ENCODE measurements at places on chromosomes 2 and 18.

GRCh38 chr2:30820381-30821055, 13.3 kb upstream of the CAPN13 start:
- no peak for DNase-seq

GRCh38 chr2:51013079-51013932, 18.6 kb downstream of the NRXN1 start:
- no peak for DNase-seq

GRCh38 chr18:8979258-8979988, 123.1 kb upstream of the NDUFV2 start:
- no peak for DNase-seq

DNA sequence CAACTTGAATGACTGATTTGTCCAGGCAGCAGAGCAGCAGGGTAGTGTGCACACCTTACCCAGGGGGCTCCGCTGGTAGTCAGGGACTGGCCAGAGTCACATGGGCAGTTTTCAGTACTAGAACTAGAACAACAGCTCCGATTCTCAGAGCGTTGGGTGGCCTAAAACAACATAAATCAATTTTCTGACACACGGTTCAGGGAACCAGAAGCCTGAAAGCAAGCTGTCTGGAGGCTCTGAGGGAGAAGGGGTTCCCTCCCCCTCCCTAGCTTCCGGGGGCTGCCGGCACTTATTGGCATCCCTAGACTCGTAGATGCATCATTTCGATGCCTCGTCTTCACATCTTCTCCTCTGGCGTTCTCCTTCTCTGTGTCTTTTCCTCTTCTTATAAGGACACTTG, 13.4 kb upstream of the ITGB6 start:
- DNase-seq = no peak

DNA sequence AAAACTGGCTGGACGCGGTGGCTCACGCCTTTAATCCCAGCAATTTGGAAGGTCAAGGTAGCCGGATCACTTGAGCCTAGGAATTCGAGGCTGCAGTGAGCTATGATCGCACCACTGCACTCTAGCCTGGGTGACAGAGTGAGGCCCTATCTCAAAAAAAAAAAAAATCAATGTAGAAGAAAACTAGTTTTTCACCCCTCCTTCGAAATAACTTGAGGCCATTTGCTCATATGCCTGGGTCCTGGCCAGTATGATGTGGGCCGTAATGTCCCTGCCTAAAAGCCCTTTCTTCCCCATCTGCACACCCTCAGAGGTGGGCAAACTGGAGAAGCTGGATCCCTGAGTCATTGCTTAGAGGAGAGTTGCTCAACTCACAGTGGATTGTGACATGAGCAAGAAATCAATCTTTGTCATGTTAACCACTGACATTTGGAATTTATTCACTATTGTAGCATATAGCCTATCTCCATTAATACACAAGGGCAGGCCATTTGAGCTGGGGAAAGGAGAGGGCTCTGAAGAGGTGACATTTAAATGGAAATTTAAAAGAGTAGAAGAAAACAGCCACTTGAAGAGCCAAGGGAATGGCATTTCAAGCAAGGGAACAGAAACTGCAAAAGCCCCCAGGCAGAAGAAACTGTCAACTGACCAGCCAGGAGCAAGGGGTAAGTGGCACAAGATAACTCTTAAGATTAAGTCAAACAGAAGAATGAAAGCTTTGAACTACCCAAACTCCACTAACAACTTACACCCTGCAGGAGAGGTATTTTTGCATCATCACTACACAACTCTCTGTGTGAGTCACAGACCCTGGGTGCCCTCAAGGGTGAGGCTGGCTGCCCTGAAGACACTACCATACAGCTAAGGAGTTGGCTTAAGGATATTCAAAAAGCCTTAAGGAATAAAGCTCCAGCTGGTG, 7.6 kb upstream of the METTL21A start:
- DNase-seq = no peak

DNA sequence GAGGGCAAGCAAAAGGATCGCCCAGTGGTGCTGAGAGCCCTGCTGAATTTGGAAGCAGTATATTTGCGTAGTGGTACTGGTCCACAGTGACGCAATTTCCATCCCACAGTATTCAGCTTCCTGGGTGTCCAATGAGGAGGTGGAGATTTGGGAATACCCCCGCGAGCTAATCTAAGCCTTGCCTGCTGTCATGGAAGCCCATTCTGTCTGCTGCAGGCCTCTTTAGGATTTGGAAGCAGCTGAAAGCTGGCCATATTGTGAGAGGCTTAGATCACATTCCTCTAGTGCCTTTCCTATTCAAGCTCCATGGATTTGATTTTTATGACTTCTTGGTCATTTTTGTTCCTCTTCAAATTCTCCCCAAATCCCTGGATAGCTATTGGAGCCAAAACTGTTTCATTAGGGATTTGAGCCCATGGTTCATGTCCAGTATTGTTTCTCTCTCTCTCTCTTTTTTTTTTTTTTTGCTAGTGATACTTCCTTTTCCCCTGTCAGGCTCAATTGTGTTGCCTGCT, 22.3 kb upstream of the DYNC2LI1 start:
- no peak for DNase-seq

- DNase-seq = no peak
Observed at GRCh38 chr2:58925676-58926081, 684.6 kb upstream of the FANCL start.

GRCh38 chr18:34976899-34977837, 64.0 kb upstream of the MAPRE2 start:
- peak; percentile 64 for DNase-seq

GRCh38 chr2:197209246-197209645, 101.3 kb downstream of the ANKRD44 start:
- no peak for DNase-seq

DNA sequence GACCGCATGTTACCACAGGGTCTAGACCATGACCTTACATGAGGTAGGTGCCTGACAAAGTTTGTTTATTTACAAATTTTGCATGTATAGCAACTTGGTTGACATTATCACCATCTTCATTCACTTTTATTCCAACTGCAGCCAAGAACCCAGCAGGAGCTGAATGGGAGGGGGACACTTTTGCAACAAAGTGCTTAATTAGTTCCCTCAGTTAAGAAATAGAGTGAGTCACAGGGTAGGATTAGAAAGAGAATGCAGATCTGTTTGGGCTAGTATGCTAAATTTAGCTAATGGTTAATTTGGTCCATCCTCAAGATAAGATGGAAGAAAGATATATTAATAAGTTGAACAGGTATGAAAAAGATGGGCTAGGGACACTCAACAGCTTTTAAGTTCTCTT, 678.9 kb downstream of the ARHGAP15 start:
- no peak for DNase-seq

DNA sequence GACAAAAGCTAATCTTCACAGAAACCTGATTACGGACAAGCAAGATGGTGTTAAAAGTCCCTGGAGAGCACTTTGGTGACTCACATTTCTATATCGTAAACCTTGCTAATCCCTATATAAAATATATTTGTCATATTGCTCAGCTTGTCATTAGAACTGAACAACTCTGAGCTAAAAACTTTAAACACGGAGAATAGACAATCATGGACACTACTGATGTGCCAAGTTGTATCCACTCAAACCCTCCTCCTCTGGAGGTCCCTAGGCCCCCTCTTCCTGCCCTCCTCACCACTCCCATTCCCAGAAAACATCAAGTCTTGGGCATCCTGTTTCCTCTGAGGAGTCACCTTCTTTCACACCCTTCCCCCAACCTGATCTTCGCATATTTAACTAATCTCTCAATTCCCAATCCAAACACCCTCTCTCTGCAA, 138.7 kb upstream of the PID1 start:
- no peak for DNase-seq

DNA sequence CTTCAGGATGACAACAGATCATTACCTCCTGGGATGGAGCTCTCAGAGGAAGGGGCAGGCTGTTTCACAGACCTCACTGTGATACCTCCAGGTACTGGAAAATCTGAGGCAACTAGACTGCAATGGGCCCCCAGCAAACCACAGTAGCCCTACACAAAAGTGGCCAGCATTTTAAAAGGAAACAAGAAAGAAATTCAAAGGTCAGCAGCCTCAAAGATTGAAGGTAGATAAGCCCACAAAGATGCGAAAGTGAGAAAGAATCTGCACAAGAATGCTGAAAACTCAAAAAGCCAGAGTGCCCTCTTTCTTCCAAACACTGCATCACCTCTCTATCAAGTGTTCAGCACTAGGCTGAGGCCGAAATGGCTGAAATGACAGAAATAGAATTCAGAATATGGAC, 499.5 kb upstream of the CHAC2 start:
- no peak for DNase-seq

GRCh38 chr2:237122214-237122666, 36.6 kb downstream of the COPS8 start:
- DNase-seq = peak; percentile 56

DNA sequence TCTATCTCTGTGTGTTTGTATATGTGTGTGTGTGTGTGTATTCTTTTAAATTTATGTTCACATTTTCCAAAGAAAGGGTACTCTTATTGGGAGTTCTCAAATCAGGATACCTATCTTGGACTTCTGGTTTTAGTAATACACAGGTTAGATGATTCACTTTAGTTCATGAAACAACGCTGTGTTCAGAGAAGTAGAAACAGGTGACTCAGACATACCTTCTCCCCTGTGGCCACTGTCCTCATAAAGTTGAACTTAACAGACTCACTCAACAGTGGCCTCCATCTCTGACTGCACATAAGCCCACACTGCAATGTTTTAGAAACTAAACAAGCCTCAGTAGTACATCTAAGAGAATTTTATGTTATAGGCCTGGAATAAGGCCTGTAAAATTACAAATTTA, 566.6 kb upstream of the VRK2 start:
- no peak for DNase-seq

DNA sequence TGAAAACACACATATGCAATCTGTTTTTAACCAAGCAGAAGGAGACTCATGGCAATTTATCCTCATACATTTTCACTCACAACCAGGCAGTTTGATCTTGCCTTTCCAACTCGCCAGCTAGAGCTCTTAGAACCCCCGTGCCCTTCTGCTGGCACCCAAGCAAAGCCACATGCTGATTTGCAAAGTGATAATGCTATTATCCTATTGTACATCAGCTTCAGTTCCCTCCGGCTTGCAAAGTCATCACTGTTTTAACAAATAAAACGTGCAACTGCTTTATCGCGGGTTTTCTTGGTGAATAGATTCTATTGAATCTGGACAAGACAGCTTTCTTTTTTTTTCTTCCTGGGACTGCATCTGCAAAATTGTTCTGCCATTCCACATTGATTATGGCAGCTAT, 314.6 kb downstream of the LNPK start:
- DNase-seq = no peak

GRCh38 chr2:3637311-3637675, 20.7 kb upstream of the ALLC start:
- no peak for DNase-seq

DNA sequence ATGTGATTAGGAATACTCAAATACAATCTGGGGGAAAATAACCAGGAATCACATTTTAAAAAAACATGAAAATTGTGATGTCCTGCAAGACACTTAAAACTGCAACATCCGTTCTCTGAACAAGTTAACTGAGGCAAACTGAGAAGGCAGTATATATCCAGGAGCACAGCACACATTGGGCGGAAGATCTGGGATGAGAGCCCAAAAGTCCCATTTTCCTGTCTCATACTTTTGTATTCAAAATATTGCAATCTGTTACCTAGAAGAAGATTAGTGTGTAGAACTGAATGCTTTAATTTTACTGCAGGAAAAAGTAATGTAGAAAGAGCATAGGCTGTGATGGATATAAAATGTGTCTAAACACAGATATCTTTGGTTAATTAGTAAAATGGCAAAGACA, 276.8 kb upstream of the FANCL start:
- DNase-seq = no peak

- DNase-seq = no peak
Observed at GRCh38 chr18:36533446-36534153, 236.1 kb downstream of the FHOD3 start.

GRCh38 chr2:121085801-121086200, 199.2 kb downstream of the TFCP2L1 start:
- no peak for DNase-seq

- DNase-seq = no peak
Observed at GRCh38 chr2:55934337-55934736, 10.8 kb upstream of the EFEMP1 start.

DNA sequence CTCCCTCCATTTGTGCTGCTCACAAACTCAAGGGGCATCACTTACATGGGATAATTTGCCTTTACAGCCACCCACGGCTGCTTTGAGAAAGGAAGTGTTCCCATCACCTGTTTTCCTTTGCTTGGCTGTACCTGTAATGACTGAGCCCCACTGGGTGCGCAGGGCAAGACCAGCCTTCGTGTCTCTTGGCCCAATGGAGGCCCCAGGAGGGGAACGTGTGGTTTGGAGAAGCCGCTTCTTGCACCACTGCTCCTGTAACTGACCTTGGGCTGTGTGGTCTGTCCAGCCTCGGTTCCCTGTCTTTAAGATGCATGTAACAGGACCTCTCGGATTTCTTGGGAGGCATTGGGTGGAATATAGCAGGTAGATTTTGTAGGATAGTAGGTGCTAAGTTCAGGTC, 41.1 kb downstream of the LDLRAD4 start:
- DNase-seq = no peak

DNA sequence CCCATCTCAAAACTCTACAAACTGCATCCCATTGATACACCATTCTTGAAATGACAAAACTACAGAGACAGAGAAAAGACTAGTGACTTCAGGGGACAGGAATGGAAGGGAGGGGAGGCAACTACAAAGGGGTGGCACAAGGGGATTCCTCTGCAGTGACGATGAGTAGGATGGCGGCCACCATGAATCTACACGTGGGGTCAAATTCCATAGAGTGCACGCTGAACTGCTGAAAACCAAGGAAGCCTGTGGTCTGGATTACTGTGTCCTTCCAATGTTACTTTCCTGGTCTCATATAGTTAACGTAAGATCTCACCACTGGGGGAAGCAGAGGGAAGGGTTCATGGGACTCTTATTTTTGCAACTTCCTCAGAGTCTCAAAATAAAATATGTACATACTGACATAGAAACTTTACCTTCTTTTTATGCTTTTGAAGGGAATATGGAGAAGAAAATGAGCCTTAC, 23.6 kb downstream of the COX7A2L start:
- DNase-seq = no peak

- DNase-seq = no peak
Observed at GRCh38 chr2:109275120-109276012, 146.4 kb downstream of the SH3RF3 start.

DNA sequence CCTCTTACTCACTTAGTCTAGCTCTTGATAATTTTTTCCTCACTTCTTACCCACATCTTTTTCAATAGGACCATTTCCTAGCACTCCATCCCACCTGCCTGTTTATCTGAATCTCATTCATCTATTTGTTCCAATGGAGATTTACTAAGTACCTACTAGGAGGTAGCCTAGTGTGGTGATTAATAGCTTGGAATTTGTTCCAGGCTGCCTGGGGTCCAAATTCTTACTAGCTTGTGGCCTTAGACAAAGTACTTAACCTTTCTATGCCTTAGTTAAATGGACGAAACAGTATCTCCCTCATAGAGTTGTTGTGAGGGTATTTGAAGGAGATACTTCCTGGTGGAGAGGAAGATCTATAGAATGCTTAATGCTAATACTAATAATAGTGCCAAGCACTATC, 42.9 kb upstream of the SERTAD2 start:
- no peak for DNase-seq

- DNase-seq = no peak
Observed at GRCh38 chr2:120955427-120955826, 219.8 kb downstream of the GLI2 start.

GRCh38 chr2:236545248-236545658, 24.4 kb upstream of the ACKR3 start:
- DNase-seq = no peak
